ENCODE measurements at places on chromosomes 11 and 22.

DNA sequence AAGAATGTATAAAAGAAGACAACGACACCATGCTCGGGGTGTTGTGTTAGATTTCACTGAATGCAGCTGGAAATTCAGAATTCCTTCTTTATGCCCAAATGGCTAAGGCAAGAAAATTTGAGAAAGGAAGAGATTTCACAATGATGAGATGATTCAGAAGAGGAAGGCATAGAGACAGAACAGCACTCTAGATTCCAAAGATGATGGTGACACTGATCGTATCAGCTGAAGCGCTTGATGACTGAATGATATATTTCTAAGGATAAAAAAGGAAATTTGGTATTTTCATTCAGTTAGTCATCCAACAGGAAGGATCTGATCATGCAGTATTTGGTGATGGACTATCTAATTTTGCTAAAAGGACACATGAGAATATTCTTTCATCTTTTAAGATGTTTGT lies 189.2 kb downstream of the EFCAB6 start:
- no peak for DNase-seq

GRCh38 chr11:45343444-45343843 lies 57.3 kb upstream of the SYT13 start:
- DNase-seq = no peak

- DNase-seq = no peak
These were observed 41.3 kb downstream of the EIF4ENIF1 start for GRCh38 chr22:31448382-31448781.

- no peak for DNase-seq
These were observed 253.8 kb upstream of the CNTN5 start for GRCh38 chr11:98766903-98767302.

GRCh38 chr11:57514538-57515331 lies 767 bp downstream of the SLC43A1 start:
- DNase-seq = peak; percentile 16

DNA sequence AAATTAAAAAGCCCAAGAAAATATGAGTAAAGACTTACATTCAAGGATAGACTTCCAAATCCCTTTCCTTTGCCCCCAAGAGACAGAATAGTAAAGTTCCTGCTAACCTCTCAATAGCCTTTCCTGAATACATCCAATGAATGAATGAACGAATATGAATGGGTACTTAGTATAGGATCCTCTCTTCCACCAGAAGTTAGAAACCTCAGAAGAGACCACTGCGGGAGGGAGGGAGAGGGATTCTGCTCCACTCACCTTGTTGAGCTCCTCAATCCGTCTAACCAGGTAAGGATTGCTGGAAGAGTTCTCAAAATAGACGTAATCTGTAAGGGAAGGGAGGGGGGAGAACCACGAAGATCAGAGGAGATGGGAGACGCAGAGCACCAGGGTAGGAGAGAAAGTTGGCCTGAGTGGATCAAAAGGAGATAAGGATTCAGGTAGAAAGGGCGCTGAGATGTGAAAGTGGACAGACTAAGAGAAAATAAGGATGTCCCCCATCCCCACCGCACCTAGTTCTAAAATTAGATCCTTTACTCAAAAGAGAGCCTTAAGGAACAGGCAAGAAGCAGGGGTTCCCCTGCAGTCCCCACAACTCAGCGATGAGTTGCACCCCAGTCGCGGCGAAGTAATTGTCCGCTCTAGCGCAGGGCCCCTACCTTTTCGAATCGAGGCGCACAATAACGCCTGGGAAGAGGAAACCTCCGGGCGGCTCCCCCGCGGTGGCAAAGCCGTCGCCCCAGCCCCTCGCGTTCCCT lies 1.1 kb downstream of the MTA2 start:
- DNase-seq = no peak

DNA sequence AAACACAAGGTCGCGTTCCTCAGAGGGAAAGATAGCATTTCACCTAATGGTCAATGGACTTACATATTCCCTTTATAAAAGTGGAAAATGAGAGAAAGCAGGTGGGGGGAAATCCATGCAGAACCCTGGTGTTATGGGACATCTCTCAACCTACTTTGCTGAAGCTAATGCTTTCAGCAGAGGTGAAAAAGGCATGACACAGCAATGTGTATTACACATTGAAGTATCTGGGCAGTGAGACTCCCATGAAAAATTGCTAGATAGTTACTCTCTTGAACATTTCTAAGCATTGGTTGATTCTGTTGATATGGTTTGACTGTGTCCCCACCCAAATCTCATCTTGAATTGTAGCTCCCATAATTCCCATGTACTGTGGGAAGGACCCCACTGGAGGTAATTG lies 60.0 kb upstream of the PICALM start:
- DNase-seq = no peak

GRCh38 chr11:108768964-108769363 lies 104.1 kb downstream of the DDX10 start:
- no peak for DNase-seq
